ENCODE measurements at places on chromosomes 16 and 17.

- DNase-seq: peak; percentile 85
Measured at GRCh38 chr17:3845621-3846436, at the start of gene NCBP3. TSS of gene NCBP3 (minus strand) at chr17:3846246. CDS start at chr17:3846223, 23 bp downstream.

DNA sequence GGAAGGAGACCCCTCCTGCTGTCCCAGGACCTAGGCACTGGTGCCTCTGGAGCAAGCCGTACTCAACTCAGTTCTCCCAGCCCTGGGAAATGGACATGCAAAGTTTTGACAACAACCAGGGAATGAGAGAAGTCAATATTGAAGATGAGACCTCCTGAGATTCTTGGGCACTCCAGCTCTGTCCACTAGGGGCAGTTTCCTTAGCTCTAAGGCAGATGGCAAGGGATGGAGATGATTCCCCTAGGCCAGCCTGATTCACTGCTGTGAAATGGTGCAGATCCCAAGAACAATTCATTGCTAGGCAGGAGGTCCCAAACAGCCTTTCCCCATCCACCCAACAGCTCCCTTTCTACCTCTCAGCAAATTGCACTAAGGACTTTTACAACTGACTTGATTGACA, 20.5 kb upstream of the SDR42E2 start:
- DNase-seq: no peak

- no peak for DNase-seq
Measured at GRCh38 chr16:70588565-70588964, 57.8 kb upstream of the IL34 start.

DNA sequence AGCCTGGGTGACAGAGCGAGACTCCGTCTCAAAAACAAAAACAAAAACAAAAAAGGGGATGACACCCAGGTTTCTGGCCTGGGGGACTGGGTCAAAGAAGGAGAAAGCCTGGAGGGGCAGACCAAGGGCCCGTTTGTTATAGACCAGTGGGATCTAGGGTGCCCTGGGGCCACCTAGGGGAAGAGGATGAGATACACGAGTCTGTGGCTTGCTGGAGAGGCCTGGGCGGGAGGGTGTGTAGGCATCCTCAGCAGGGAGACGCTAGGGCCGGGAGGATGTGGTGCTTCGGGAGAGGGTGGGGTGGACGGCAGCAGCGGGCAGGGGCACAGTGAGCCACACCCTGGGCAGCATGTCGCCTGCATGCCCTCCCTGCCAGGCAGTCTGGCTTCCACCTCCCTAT, 17.1 kb upstream of the CRK start:
- no peak for DNase-seq

Data from stimulated activated CD4-positive, alpha-beta T cell treated with anti-CD3 and anti-CD28 coated beads, Interleukin-12 subunit alpha, Interleukin-12 subunit beta, amount 100 ng/mL, for 24 hours (primary cell).